Activated naive CD4-positive, alpha-beta T cell treated with anti-CD3 and anti-CD28 coated beads, Interleukin-2, amount 50 U/mL, for 72 hours (primary cell): ENCODE measurements at places on chromosomes 6 and 20. TPM values are rescaled to one million over a fixed set of nuclear protein-coding genes. Genes with fewer than 3 reads are reported as not detected.

- no peak for DNase-seq
These were observed 22.8 kb downstream of the ISM1 start for GRCh38 chr20:13243826-13244376.

GRCh38 chr20:15446373-15446772 is 1109.0 kb upstream of the FLRT3 start:
- DNase-seq, result no peak

GRCh38 chr6:123393331-123393730 is 243.4 kb downstream of the TRDN start:
- DNase-seq, result no peak

GRCh38 chr6:37141281-37142049 is 28.5 kb upstream of the PIM1 start:
- DNase-seq, result peak; percentile 43

- no peak for DNase-seq
These were observed 425 bp downstream of the FOXA2 start for GRCh38 chr20:22583773-22584521.

DNA sequence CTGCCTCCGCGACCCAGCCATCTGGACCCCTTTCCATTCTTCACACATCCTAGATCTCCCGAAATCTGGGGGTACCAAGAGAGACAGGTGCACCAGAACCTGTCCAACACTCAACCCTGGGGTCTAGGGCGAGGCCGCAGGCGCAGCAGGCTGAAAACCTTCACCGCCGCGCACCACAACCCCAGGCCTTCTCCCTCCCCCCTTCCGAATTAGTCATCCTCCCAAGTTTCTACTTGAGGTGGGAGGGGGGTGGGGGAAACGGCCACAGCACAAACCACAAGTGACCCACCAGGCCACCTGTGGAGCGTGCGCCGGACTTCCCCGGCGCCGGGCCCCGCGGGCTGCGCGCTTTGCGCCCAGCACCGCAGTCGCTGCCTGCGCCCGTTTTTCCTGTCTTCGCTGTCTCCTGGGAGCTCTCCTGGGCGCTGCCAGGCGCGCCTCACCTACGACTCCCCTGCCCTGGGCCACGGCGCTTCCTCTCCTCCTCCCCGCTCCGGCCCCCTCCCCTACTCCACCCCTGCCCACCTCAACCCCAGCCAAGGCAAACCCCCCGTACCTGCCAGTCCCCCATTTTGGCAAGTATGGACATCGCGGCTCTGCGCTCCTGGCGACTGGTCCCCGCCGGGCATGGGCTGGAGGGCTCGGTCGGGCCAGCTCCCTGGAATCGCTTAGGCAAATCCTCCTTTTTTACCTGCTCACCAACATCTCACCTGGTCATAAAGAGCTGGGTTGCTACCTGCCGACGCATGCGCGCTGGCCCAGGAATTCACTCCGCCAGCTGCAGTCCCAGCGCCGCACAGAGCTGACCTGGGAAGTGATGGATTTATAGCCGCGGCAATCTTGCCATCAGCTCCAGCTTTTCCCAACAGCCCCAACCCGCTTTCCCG is 4.2 kb upstream of the TFAP2A start:
- no peak for DNase-seq

DNA sequence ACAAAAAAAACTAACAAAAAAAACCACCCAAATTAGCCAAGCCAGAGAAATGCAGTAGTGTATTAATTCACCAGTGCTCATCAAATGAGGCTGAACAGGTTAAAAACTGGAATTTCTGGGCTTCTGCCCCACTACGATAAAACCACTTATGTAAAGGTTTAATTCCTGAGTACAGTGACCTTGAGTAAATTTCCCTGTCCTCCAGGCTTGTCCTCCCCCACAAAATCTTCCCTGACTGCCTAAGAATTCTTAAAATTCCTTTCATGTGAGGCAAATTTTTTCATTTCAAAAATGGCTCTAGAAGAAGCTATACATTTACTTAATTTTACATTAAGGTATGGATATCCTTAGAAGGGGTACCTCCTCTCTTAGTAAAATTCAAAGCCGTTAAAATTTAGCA is 80.1 kb upstream of the ID4 start:
- no peak for DNase-seq

- no peak for DNase-seq
These were observed 44.9 kb upstream of the TLDC2 start for GRCh38 chr20:36830791-36831691.

- no peak for DNase-seq
These were observed 534.2 kb downstream of the HACE1 start for GRCh38 chr6:104325341-104326172.

DNA sequence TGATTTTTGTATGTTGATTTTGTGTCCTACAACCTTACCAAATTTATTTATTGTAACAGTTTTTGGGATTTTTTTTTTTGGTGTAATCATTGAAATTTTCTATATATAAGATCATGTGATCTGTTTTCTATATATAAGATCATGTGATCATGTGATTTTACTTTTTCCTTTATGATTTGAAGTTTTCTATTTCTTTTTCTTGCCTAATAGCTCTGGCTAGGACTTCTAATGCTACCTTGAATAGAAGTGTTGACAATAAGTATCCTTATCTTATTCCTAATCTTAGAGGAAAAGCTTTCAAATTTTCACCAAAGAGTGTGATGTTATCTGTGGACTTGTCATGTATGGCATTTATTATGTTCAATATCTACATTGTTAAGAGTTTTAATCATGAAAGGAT is 69.7 kb downstream of the TNFAIP3 start:
- DNase-seq, result no peak

- no peak for DNase-seq
These were observed 40.1 kb upstream of the ANKEF1 start for GRCh38 chr20:9994676-9995075.

DNA sequence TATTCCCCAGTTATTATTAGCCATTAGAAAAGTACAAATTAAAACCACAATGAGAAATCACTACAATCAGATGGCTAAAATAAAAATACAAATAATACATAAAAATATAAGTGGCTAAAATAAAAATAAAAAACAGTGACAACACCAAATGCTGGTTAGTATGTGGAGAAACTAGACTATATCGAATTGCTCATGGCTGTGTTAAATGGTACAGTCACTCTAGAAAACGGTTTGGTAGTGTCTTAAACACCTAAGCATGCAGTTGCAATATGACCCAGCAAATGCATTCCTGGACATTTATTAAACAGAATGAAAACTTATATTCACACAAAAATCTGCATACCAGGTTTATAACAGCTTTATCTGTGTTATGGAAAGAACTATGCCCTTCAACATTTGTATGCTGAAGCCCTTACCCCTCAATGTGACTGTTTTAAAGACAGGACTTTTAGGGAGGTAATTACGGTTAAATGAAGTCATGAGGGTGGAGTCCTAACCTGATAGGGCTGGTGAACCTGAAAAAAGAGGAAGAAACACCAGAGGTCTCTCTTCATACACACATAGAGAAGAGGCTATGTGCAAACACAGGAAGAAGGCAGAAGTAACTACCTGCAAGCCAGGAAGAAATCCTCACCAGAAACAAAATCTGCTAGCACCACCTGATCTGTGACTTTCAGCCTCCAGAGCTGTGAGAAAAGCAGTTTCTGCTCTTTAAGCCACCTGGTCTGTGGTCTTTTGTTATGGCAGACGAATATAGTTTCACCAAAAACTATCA is 84.9 kb downstream of the ASCC3 start:
- DNase-seq, result no peak

- DNase-seq, result no peak
These were observed 70.2 kb upstream of the TBC1D7 start for GRCh38 chr6:13398421-13398994.

The SLC39A7 gene
- total RNA-seq, result 45.8 TPM

The NKX2-4 gene
- total RNA-seq, result not detected

The CASS4 gene
- 5.1 TPM for total RNA-seq

The CDH26 gene
- 1.6 TPM for total RNA-seq

The COX4I2 gene
- not detected for total RNA-seq

The ZBTB12 gene
- total RNA-seq, result 1.3 TPM

The CTAGE9 gene
- not detected for total RNA-seq
